ENCODE measurements at places on chromosomes 3 and 15.
A peak's percentile ranks its signal among the peaks of the same experiment; 100 is the strongest.

DNA sequence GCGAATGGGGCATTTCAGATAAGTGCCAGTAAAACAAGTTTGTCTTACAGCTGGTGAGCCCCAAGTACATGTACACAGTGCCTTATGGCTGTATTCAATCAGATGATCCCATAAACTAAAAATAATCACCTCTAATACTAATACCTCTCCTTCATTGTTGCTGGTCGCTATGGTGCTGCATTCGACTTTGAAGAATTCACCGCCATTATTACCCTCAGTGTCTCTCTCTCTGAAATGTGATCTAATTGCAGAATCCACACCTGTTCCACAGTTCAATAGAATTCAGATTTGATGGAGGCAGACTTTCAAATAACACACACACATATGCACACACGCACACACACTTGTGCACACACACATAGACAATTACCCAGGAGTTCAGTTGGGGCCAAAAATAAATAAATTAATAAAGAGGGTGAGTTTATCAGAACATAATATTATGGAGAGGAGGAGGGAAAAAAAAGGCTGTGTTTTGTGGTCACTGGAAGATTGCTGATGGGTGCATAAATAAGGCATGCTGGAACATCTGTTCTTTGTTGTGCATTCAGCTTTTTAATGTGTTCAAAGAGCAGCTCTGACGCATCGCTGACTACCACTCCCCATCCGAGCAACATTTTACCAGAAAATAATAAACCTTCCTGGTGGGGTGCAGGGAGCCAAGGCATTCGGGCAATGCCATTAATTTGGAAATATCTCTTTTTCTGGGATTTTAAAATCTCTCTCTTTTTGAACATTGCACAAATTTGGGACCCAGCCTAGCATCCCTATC lies 235.7 kb downstream of the SATB1 start:
- DNase-seq = peak; percentile 46

GRCh38 chr3:116483135-116483534 lies 37.8 kb upstream of the LSAMP start:
- no peak for DNase-seq

- no peak for DNase-seq
Observed at GRCh38 chr3:41159588-41160189, 39.6 kb upstream of the CTNNB1 start.

- peak; percentile 3 for DNase-seq
Observed at GRCh38 chr3:31635545-31635944, 102.8 kb downstream of the STT3B start.

DNA sequence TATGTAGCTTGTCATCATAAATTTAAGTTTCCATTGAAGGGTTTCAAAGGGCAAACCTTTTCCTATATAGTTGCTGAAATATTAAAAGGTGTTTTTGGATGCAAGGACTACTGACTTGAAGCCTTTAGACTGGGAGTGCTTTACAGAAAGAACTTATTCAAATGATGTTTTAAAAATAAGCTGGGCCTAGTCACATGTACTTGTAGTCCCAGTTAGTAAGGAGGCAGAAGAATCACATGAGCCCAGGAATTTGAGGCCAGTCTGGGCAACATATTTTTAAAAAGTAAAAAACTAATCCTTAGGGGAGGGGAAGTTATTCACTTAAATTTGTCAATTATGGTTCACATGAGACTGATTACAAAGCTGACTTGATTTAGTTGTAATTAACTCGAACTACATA lies 65.0 kb downstream of the SMARCC1 start:
- DNase-seq = no peak

DNA sequence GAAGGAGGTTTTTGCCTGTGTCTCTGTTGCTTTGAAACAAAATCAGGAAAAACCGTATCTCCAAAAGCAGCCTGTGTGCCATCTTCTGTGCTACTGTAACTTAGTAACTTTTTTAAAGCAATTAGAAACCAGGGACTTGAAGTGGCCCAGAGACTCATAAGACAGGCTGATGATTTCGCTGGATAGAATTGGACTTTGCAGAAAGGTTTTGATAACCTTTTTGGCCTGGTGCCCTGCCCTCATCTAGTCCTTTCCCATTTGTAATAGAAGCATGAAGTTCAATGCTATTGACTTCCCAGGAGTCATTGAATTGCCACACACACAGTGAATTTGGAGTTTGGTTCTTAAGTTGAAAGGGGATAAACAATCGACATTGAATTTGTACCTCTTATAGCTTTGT lies 157.2 kb downstream of the PTPRG start:
- DNase-seq = no peak

DNA sequence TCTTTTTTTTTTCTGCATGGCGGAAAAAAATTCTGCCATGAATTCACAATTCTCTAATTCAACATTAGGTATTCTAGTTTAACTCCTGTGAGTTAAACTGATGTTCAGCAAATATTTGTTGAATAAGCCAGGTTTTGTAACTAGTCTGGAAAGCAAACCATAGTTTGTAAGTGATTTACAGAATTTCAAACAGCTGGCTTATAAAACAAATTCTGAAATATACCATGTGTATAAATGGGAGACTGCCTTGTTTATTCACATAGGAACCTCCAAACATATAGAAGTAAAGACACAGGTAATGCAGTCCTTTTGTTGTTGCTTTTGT lies 101.1 kb downstream of the IL1RAP start:
- no peak for DNase-seq

GRCh38 chr15:81273200-81273599 lies 50.7 kb downstream of the STARD5 start:
- no peak for DNase-seq

GRCh38 chr15:40430271-40430805 lies 10.4 kb upstream of the BAHD1 start:
- DNase-seq = no peak

- DNase-seq = no peak
Observed at GRCh38 chr15:55736756-55737155, 6.2 kb downstream of the PRTG start.

- no peak for DNase-seq
Observed at GRCh38 chr15:92545996-92546395, 109.6 kb downstream of the FAM174B start.

DNA sequence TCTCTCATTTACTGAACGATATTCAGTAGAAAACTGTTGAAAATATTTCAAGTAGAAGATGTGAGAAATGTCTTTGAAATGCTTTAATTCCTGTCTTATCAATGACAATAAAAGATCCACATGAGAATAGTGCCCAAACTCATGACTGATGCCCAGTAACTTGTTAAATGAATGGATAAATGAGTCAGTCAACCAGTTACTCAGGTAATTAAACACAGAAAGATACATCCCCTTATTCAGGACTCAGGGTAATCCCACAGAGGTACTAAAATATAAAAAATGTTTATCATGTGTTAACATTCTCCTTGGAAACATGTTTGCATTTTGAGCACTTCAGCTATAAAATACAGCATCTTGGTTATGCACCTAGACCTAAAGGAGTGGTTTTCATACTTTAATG lies 169.5 kb downstream of the MBNL1 start:
- no peak for DNase-seq

- DNase-seq = peak; percentile 45
Observed at GRCh38 chr3:186213946-186214345, 105.1 kb upstream of the ETV5 start.

- DNase-seq = no peak
Observed at GRCh38 chr3:1292571-1293071, 199.8 kb downstream of the CNTN6 start.

GRCh38 chr3:10338591-10339353 lies 17.9 kb upstream of the SEC13 start:
- DNase-seq = no peak

DNA sequence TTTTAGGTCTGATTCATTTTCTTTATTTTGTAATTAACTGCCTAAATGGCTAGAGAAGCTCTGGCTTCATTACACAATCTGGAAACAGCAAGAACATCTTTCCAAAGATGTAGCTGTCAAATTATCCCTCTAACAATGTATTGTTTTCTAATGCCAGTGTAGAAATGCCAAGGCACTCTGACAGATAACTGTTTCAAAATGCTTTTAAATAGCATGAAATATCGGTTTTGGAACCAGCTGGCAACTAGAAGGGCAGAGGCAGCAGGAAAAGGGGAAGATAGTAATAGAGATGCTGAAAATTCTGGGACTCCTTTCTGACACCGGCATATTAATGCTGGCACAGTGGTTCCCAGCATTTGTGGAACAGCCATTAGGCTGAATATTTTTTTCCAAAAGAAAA lies 26.1 kb downstream of the MORC1 start:
- DNase-seq = no peak

DNA sequence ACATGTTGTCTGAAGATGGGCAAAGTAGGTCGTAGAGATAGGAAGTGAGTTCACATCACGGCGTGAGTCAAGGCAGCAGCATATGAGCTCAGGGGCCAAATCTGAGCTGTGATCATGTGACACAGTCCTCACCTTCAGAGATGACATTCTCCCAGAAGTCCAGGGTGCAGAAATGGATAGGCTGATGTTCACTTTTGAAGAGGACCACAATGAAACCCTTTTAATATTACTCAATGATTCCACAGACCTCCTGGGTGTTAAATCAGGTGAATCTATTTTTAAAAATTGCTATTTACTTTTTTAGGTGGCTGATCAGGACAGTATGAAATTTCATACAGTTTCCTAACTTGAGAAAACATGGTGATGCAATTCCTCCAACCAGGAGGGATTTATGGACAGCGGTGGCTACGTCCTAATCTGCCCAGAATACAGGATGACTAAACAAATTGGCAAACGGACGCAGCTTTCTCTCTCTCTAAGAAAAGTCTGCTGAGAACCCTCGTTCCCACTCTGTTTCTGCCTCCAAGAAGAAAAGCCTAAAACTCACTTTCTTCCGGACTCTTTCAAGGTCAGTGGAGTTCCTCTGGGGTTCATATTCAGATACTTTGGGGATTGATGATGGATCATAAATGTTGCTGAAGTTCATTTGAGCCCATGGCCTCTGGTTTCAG lies 34.4 kb downstream of the B3GNT5 start:
- peak; percentile 28 for DNase-seq

GRCh38 chr15:67468416-67468815 lies 52.5 kb upstream of the C15orf61 start:
- DNase-seq = no peak

DNA sequence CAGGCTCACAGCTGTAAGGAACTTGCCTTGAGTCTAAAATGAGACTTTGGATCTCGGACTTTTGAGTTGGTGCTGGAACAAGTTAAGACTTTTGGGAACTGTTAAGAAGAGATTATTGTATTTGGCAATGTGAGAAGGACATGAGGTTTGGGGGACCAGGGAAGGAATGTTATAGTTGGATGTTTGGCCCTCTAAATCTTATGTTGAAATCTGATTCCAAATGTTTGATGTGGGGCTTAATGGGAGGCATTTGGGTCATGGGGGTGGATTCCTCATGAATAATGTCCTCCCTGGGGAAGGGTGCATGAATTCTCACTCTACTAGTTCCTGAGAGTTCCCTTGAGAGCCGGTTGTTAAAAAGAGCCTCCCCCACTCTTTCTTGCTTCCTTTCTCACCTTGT lies 18.5 kb upstream of the CHCHD6 start:
- DNase-seq = no peak

GRCh38 chr3:188697127-188697526 lies 474.6 kb upstream of the TPRG1 start:
- DNase-seq = no peak

DNA sequence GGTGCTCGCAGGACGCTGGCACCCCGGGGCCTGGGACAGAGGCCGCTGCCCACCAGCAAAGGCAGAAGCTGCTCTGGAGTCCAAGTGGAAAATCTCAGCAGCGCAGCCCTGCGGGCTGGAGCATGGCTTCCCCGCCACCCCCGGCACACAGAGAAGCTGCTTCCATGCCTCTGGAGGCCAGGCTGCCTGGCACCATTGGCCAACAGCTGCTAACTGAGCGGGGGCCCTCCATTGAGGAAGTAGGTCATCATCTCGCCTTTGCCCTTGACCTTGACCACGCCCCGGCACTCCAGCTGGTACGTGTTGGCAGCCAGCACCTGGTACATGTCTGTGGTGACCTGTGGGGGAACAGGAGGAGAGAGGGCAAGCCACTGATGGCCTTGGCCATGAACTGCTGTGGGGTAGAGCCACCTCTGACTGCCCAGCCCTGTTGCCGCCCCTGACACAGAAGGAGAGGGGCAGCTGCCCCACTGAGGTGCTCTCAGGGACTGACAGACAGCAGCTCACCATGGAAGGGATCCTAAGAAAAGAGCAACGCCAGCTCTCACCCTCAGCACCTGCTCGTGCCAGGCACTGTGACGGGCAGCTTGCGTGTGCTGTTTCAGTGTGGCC lies 82.8 kb downstream of the SEC22A start:
- DNase-seq = no peak

GRCh38 chr3:5275529-5275928 lies 88.0 kb downstream of the EDEM1 start:
- no peak for DNase-seq

DNA sequence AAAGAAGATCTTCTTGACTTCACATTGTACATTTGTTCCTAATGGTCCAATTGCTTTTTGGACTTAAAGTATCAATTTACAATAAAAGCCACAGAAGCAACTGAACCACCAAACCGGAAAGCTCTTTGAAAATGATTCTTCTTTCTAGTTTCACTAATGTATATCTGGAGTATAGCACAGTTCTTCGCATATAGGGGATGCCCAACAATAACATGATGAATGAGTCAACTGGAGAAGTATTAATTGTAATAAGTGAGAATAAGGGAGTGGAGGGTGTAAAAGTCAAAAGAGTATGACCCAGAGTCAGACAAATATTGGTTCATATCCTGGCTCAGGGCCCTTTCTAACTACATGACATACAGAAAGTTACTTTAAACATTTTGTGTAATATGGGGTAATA lies 425.2 kb downstream of the ZBTB20 start:
- DNase-seq = no peak

DNA sequence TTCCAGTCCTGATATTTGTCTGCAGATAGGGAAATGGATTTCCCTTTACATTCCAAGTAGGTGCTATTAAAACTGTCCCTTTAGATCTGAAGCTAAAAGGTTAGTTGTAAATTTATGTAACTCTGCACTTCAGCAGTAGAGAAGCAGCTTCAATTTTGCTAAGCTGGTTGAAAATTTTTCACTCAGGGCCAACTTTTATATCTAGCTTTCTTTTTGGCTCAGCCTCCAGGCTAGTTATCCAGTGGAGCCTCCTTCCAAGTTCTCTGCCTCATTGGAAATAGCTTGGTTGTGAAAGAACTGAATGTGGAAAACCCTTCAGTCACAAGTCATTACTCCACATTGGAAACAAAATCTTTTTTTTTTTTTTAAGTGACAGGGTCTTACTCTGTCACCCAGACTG lies 8.2 kb upstream of the ZNF660 start:
- DNase-seq = no peak
